Sigmoid colon (tissue), 7 donors: ENCODE measurements at places on chromosomes 16 and 17.

GRCh38 chr17:42402117-42402516 lies 13.9 kb upstream of the STAT3 start:
- no peak for DNase-seq

DNA sequence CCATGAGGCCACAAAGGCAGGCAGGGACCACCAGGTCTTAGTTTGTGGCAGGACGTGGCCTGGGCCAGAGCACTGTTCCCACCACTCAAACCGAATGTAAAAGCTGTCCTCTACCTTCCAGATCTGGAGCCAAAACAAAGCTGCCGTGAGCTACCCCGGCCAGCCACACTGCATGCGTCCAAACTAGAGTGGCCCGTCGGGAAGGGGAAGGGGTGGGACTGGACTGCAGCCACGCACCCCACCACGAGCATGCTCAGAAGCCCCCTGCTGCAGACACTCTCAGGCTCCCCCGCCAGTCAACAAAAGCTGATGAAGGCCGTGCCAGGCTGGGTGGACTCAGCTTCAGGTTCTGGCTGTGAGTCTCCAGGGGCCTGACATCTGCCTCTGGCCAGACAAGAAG lies 15.2 kb downstream of the SLC13A5 start:
- no peak for DNase-seq

GRCh38 chr17:28812748-28813377 lies 29.7 kb downstream of the FAM222B start:
- no peak for DNase-seq

DNA sequence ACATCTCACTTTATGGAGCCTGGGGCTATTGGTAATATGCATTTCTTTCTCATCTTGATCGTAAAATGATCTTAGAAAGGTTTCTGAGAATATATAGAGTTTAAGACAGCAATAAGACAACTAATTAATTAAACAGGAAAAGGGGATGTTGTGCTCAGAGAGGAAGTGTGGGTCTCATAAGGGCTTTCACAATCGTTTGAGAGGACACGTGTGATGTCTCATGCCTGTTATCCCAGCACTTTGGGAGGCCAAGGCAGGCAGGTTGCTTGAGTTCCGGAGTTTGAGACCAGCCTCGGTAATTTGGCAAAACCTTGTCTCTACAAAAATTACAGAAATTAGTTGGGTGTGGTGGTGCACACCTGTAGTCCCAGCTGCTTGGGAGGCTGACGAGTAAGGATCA lies 295.6 kb downstream of the WWOX start:
- no peak for DNase-seq

DNA sequence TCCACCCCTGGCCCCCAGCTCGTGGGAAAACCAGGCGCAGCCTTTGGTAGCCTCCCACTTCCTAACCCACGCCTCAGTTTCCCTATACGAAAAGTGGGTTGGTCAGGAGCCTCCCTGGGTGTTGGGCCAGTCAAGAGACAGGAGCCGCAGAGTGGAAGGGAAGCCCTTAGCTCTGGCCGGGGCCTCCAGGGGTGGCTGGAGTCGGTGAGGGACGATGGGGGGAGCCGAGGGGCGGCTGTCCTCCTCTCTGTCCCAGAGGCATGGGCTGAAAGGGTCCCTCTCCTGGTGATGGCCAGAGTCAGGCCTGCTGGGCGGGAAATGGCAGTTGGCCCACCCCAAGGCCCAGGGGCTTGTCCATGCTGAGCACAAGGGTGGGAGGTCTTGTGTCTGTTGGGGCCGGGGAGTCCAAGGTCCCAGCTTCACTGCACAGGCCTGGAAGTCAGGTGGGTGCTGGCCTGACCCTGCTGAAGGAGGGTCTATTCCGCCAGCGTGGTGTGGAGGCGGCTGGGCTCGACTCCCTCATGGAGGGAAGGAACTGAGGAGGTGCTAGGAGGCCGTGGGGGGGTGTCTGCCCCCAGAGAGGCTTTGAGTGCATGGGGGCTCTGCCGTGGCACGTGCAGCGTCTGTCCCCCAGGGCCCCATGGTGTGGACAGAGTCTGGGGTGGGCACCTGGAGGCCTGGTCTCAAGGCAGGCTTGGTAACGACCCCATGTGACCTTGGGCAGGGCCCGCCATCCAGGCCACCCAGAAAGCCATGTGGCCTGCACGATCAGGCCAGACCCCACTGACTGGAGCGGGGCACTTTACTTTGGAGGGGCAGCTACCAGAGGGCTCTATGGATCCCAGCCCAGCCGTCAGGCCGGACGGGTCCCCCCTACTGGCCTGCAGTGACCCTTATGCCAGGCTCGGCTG lies 1.1 kb downstream of the SLC16A3 start:
- peak; percentile 78 for DNase-seq

DNA sequence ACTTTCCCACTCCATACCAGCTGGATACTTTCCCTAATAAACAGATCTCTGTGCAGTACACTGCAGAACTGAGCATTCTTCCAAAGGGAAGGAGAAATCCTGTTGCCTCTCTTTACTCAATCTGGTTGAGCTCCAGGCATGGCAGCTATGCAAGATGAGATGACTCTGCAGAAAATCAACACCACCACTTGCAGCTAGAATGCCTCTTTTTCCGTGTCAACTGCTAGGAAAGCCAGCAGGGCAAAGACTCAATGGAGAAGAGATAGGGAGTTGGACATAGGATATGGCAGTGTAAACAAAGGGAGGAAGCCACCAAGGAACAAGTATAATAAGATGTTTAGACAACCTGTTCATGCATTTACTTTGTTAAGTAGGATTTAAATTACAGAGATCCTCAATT lies 40.4 kb upstream of the CORO6 start:
- no peak for DNase-seq

GRCh38 chr17:68288804-68289203 lies 2.1 kb downstream of the SLC16A6 start:
- no peak for DNase-seq

- no peak for DNase-seq
Observed at GRCh38 chr17:75006653-75007052, 5.8 kb upstream of the MRPL58 start.

- no peak for DNase-seq
Observed at GRCh38 chr17:2935632-2936031, 127.8 kb downstream of the OR1D5 start.

DNA sequence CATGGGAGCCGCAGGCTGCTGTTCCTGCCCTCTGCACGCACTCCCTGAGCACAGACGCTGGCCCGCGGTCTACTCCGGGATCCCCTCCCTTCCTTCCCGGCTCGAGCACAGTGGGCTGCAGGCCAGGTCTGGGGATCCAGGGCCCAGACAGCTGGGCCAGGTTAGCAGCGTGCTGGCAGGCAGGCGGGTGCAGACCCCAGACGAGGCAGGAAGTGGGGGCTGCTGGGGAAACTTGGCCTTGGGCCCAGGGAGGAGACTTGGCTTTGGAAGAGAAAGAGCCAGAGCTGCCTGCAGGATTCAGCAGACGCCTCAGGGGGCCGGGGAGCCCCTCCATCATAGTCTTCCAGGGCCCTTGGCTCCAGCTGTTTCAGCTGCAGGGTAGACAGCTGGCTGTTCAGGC lies 30.2 kb upstream of the ABCC3 start:
- DNase-seq: peak; percentile 86

- peak; percentile 85 for DNase-seq
Observed at GRCh38 chr16:58336332-58337089, 41.7 kb upstream of the PRSS54 start.

- DNase-seq: peak; percentile 41
Observed at GRCh38 chr16:27429981-27430441, 28.0 kb downstream of the IL21R start.

DNA sequence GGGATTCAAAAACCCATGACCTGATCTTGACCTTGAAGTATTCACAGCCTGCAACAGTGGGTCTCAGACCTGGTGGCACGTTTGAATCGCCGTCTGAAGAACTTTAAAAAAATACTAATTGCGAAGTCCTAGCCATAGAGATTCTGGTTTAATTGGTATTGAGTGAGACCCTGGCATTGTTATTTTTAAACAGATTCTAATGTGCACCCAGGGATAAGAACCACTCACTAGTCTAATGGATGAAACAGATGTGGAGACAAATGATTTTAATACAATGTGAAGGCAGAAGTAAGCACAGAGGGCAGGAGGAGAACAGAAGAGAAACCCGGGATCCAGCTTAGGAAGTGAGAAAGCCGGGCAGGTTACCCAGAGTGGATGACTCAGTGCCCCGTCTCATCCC lies 21.2 kb downstream of the TMEM98 start:
- no peak for DNase-seq

DNA sequence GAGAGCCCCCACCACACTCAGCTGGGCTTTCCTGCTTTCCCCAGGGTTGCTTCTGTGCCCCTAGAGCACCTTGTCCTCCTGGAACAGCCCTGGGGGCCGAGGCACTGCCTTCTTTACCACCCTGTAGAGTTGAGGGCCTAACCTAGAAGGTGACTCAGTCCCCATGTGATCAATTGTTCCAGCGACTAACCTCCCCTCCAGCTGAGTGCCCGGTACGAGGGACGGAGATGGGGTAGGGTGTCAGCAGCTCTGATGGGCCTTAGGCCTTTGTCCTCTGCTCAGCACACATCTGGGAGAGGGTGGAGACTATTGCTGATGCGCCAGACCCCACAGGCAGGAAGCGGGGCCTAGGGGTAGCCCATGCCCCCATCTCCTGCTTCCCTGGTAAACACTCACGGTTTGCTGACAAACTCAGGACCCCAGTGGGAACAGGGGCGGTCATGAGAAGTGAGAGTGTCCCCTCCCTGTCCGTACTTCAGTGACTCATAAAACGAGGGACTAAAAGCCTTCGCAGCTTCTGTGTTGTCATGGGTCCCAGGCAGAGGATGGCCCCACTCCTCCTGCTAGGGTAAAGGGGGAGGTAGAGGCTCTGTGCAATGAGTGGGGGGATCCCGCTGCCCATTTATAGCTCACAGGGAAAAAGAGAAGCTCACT lies 33.1 kb downstream of the NECAB2 start:
- DNase-seq: no peak
